Activated CD8-positive, alpha-beta memory T cell treated with anti-CD3 and anti-CD28 coated beads for 1 hour (primary cell): ENCODE measurements at places on chromosomes 11 and 22.

- no peak for DNase-seq
These were observed 202.5 kb downstream of the SBF2 start for GRCh38 chr11:10091314-10092045.

DNA sequence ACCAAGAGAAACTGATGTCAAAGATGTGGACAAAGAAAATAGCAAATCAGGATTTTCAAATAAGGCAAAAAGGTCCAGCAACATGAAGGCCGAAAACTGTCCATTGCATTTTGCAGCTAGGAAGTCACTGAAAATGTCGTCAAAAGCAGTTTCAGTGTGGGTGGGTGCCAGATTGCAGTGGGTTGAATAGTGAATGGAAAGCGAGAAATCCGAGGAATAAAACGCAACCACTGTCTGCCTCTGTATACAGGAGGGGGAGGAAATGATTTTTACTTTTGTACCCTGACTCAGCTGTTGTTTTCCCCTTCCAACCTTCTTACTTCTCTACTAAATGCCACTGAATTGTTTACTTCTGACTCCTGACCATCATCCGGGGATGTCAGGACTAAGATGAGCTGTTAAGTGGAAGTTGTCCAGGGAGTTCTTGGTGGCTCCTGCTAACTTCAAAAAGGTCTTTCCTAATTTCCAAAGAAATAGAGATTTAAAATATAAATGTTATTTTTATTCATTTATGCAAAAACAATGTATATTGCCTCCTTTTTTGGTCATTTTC lies 64.9 kb upstream of the BIRC3 start:
- no peak for DNase-seq

- DNase-seq = no peak
These were observed 113.1 kb upstream of the B3GAT1 start for GRCh38 chr11:134524896-134525845.

DNA sequence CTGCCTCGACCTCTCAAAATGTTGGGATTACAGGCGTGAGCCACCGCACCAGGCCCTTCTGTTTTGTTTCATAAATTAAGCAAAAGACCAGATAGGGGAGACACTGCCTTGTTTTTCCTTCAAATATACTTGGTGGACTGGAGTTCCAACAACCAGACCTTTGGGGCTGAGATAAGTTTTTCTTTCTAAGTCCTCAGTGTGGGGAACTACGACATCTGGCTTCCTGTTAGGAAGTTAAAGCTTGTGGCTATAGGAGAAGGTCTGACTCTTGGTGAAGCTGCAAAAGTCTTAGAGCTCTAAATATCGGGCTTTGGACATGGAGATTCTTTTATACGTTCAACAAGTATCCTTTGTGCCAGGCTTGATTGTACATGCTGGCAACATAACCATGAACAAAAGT lies 64.1 kb upstream of the EED start:
- no peak for DNase-seq

- no peak for DNase-seq
These were observed 354.9 kb downstream of the JRKL start for GRCh38 chr11:96744697-96745096.

DNA sequence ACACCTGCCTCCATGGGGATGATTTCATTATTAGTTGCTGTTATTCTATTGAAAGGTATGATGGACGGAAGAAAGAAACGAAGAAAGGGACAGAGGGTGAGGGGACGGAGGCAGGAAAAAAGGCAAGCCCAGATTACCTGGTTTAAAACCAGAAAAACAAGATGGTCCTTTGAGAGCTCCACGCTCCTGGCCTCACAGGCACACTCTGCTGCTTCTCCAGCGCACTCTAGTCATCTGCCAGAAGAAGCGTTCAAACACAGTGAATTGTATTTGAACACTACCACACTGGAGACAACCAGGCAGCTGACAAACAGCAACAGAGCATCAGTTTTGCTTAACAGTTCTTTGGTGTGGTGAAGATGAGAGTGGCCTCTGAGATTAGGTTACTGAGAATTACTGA lies 216.9 kb downstream of the CADM1 start:
- DNase-seq = no peak

DNA sequence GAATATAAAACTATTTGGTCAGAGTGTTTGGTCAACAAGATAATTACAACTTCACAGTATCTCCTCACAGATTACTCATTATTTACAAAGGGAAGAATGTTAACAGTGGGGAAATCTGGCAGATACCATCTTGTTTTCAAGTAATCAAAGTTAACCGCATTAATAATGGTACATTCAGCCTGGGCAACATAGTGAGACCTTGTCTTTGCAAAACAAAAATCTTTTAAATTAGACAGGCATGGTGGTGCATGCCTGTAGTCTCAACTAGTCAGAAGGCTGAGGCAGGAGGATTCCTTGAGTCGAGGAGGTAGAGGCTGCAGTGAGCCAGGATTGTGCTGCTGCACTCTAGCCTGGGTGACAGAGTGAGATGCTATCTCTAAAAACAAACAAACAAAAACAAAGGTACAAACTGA lies 78.5 kb downstream of the ACER3 start:
- DNase-seq = no peak

- no peak for DNase-seq
These were observed 139.2 kb downstream of the LRRC4C start for GRCh38 chr11:41320238-41320637.

DNA sequence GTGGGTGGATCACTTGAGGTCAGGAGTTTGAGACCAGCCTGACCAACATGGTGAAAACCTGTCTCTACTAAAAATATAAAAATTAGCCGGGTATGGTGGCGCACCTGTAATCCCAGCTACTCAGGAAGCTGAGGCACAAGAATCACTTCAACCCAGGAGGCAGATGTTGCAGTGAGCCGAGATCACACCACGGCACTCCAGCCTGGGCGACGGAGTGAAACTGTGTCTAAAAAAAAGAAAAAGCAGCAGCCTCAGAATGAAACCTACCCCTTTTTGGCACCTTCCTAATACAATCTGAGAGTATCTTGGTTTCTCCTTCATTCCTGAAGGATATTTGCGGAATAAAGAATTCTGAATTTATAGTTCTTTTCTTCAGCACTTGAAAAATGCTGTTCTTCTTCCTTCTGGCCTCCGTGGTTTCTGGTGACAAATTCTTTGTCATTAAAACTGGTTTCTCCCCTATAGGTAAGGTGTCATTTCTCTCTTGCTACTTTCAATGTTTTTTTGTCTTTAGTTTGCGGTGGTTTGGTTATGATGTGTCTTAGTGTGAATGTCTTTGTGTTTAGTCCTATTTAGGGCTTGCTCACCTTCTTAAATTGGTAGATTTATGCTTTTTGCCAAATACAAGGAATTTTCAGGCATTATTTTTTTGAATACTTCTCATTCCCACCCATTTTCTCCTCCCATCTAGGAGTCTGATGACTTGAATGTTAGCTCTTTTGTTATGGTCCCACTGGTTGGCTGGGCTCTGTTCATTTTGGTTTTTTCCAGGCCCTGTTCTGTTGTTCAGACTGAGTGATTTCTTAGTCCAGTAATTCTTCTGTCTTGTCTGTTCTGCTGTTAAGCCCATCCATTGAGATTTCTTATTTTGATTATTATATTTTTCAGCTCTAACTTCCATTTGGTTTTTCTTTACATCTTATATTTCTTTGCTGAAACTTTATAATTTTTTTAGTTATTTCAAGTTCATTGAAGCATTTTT lies 15.4 kb downstream of the ASRGL1 start:
- DNase-seq = no peak

GRCh38 chr11:36692704-36693103 lies 94.7 kb upstream of the RAG2 start:
- no peak for DNase-seq

- no peak for DNase-seq
These were observed 70.2 kb downstream of the NOX4 start for GRCh38 chr11:89420981-89421380.

DNA sequence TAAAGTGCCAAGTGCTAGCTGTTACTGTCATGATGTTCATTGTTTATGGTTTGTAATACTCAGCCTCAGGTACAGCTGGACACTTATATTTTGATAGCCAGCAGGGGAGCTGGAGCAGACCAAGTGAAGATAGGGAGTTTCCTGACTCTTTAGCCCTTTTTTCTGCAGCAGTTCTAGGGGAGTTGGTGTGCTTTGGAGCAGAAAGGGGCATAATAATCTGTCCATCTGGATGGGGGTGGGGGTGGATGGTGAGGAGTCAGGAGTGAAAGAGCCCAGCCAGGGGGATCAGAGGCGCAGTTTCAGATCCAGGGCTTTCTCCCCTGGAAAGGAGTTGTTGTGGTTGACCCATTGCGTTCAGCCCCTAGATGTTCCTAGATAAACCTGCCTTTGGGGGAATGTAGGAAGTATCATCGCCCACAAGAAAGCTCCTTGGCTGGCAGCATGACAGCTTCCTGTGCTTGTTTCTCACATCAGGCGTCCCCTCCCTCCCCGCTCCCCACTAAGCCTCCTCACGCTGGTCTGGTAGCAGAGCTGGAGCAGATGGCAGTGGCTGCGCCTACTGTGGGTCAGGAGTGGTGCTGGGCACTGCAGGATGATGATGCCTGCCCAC lies 41.9 kb downstream of the MED15 start:
- DNase-seq = no peak

DNA sequence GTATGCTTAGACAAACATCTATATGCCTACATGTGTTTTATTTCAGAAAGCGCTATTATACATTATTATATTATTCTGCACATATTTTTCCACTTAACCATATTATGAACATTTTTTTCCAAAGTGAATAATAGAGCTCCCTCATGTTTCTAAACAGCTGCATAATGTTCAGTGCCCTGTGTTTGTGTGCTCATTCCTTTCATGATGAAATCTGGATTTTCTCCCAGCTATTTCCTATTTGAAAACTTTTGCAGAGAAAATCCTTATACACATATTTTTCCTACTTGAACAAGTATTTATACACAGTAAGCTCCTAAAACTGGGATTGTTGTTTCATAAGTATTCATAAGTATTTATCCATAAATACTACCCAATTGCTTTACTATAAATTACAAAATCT lies 18.1 kb upstream of the RFPL2 start:
- no peak for DNase-seq

DNA sequence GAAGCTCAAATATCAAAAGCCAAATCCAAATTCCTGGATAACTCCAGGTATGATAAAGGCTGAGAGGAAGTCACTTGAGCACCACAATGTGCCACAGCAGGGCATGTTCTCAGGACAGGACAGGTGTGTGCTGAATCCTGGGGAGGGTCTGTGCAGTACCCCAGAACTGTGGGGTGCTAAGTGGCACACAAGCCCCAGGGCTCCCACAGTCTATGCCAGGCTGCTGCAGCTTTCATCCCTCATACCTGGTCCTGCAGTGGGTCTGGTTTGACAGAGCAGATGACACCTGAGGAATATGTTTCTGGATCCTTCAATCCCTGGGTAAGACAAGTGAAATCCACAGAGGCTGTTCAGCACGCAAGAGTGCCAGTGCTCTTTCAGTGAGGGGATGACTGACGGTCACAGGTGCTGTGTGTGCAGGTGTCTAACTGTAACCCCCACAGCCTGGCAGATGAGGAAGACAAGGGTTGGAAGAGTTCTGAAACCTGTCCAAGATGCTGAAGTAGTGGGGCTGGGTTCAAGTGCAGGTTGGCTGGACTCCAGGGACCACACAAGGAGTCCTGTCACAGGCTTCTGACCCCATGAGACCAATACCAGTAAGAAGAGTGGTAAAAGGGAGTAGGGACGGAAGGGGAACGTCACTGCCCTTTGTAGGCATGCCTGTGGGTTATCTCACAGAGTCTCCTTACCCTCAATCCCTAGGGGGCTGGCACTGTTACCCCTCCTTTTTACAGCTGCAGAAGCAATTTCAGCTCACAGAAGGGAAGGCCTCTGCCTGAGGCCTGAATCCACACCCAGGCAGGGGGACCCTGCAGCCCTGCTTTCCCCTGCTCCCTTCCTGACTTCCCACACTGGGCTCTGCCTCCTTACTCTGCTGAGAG lies 14.1 kb downstream of the SERPIND1 start:
- DNase-seq = no peak

GRCh38 chr11:121665206-121665838 lies 212.6 kb upstream of the SORL1-AS1 start:
- no peak for DNase-seq

- no peak for DNase-seq
These were observed 16.5 kb downstream of the GNAZ start for GRCh38 chr22:23086787-23087186.

GRCh38 chr11:20163783-20164481 lies 3.7 kb upstream of the DBX1 start:
- no peak for DNase-seq

DNA sequence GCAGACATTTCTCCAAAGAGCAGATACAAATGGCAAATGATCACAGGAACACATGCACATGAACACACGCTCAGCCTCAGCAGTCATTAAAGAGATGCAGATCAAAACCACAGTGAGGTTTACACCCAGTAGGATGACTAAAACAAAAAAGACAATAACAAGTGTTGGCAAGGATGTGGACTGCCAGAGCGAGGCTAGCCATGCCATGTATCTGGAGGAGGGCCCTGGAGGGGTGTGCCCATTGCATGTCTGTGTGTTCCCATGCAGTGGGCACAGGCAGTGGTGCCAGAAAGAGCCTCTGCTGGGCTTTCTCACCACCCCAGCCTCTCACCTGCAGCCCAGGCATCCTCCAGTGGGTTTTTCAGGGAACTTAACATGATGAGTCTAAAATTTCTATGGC lies 54.2 kb upstream of the KCNQ1OT1 start:
- DNase-seq = no peak

GRCh38 chr11:111327908-111328624 lies 29.7 kb downstream of the POU2AF3 start:
- DNase-seq = no peak

DNA sequence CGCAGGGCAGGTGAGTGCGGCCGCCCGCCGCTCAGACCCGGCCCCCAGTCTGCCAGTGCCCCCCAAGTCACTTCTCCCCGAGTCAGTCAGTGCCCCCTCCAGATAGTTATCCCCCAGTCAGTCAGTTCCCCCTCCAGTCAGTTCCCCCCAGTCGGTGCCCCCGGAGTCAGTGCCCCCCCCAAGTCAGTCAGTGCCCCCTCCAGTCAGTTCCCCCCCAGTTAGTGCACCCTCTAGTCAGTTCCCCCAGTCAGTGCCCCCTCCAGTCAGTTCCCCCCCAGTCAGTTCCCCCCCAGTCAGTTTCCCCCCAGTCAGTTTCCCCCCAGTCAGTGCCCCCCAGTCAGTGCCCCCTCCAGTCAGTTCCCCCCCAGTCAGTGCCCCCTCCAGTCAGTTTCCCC lies 411 bp downstream of the PPP6R2 start:
- no peak for DNase-seq

- DNase-seq = no peak
These were observed 183.0 kb downstream of the CEP164 start for GRCh38 chr11:117510646-117511045.

- no peak for DNase-seq
These were observed 53.3 kb downstream of the WNT11 start for GRCh38 chr11:76152741-76153570.

- no peak for DNase-seq
These were observed 412.7 kb downstream of the SOX6 start for GRCh38 chr11:15943418-15944197.
